Adrenal gland (tissue), 19 donors: ENCODE measurements at places on chromosomes 2 and 18. TPM values are rescaled to one million over a fixed set of nuclear protein-coding genes. Genes with fewer than 3 reads are reported as not detected.
A peak's percentile ranks its signal among the peaks of the same experiment; 100 is the strongest.

SRD5A2 gene
- total RNA-seq: not detected

- DNase-seq: no peak
Measured at GRCh38 chr2:222076973-222077690, 221.7 kb downstream of the PAX3 start.

GRCh38 chr2:178908810-178909209, 101.6 kb upstream of the TTN start:
- no peak for DNase-seq

COX7A2L gene
- 282 TPM for total RNA-seq

TXNDC2 gene
- total RNA-seq: 0.43 TPM

- DNase-seq: no peak
Measured at GRCh38 chr2:197908990-197909776, 104.8 kb downstream of the PLCL1 start.

GRCh38 chr2:262117-262516, 1.7 kb downstream of the SH3YL1 start:
- DNase-seq: no peak

DNA sequence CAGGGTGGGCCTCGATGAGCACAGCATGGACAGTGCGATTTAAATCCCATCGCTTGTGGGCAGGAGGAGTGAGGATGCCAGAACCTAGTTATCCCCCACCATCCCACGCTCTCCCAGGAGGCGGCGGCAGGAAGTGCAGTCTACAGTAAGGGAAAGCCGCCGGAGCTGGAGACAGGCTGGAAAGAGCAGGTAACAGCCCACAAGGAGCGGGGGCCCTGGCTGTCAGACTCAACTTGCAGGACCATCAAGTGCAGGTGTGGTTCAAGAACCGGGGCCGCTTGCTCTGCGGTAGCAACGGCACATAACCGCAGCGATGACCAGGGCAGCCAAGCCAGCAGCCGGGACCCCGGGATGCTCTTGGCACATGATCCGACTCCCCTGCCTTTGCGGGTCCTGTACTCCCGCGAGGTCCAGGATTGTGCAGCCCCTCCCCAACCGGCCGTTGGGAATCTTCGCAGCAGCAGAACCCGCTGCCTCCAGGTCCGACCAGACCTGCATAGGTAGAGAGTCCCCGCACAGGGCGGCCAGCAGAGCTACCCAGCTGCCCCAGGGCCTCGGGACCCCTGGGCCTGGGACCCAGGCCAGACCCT, 82.1 kb downstream of the BIN1 start:
- no peak for DNase-seq

DNA sequence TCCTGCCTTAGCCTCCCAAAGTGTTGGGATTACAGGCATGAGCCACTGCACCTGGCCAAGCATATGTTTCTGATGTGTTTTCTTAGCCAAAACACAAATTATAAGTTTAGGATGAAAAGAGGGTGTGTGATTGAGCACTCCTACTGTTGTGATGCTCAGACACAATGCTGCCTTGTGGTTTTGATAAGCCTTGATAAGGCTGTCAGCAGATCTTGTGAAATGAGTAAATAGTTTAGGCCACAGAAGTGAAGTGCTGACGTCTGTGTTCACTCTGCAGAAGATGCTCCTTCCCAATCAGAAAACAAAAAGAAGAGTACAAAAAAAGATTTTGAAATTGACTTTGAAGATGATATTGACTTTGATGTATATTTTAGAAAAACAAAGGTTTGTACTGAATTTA, 24.3 kb downstream of the NCAPH start:
- DNase-seq: no peak

CLEC4F gene
- total RNA-seq: not detected

ACYP2 gene
- 70.6 TPM for total RNA-seq

GRCh38 chr2:193556766-193557470, 1362.2 kb upstream of the TMEFF2 start:
- no peak for DNase-seq

- no peak for DNase-seq
Measured at GRCh38 chr18:9834551-9834950, 51.2 kb upstream of the TXNDC2 start.

CNGA3 gene
- total RNA-seq: not detected

DSG4 gene
- not detected for total RNA-seq

DNA sequence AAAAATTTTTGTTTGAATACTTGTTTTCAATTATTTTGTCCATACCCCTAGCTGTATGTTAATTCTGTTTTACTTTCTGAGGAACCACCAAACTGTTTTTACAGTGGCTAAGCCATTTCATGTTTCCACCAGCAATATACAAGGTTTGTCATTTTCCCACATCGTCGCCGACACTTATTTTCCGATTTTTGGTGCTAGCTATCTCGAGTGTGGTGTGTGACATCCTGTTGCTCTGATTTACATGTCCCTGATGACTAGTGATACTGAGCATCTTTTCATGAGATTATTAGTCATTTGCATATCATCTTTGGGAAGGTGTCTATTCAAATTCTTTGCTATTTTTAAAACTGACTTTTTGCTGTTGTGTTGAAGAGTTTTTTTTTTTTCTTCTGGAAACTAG, 7.2 kb upstream of the GPC1 start:
- no peak for DNase-seq

DNA sequence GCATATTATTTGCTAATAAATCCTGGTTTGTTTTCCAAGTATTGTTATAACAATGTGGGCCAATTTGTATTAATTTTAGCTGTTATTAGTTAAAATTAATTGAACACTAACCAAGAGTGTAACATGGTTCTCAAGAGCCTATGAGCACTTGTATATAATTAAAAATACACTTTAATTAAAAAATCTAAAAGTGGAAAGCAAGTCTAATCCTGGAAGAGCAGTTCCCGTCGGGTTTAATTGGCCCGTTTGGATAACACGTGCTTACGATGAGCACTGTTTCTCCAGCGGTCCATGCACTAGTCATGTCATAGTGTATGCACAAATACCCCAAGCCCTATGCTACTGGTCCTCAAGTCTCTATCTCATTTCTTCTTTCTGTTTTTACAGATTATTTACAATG, 49.0 kb downstream of the DCDC2C start:
- no peak for DNase-seq

- DNase-seq: no peak
Measured at GRCh38 chr2:1004398-1004797, 53.7 kb downstream of the SNTG2 start.

DNA sequence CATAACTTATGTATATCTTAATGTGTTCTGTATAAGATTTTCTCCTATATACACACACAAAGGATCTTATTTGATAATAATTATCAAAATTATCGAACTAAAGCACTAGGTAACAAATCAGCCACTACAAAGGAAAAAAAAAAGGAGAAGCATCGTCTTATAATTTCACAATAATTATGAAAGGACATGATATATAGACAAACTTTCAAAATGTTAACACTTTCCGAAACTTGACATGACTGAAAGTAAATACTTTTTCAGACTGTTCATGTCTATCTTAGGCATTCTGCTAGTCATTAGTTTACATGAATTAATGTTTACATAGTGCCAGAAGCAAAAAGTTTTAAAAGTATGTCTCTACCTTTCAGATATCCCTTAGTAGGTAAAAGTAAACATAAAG, 7.3 kb upstream of the NR4A2 start:
- DNase-seq: no peak

DNA sequence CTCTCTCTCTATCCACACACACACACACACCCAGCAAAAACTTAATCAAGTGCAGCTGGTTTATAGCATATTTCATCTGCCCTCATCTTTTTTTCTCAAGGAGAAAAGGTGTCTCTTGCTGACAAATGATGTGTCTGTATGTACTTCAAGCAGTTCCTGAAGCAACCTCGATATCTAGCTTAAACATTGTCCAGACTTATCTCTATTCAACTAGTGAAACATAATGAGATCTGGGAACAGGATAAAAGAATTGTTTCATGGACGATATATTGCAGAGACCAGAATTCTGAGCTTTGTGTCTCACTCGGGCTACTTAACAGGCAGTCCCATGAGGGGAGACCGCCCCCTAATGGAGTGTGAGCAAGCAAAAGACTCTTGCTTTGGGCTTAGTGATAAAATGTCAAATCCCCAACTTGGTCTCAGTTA, 929.2 kb upstream of the SOX11 start:
- DNase-seq: peak; percentile 36

UBR3 gene
- 42.0 TPM for total RNA-seq

- DNase-seq: no peak
Measured at GRCh38 chr2:145399131-145399530, 879.2 kb upstream of the ZEB2 start.

MFSD2B gene
- total RNA-seq: not detected

ADGRF3 gene
- 0.68 TPM for total RNA-seq

TMEM37 gene
- total RNA-seq: 19.0 TPM

DNA sequence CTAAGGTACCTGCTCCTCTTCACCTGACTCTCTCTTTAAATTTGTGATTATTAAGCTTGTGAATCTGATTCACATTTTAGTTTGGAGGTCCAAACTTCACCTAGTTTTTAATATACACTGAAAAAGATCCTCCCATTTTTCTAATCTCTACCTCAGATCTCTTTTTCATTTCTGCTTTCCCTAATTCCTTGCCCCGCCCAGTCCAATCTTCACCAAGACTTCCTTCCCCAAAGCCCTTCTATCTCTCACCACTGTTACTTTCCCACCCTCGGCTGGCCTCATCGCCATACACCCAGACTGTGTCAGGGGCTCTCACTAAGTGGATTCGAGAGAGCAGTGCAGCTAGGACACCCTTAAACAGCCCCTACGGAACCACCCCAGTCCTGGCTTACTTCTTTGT, 40.0 kb downstream of the LBH start:
- no peak for DNase-seq
